H9 (cell line): ENCODE measurements at places on chromosomes 16 and 17. TPM values are rescaled to one million over a fixed set of nuclear protein-coding genes. Genes with fewer than 3 reads are reported as not detected.

DNA sequence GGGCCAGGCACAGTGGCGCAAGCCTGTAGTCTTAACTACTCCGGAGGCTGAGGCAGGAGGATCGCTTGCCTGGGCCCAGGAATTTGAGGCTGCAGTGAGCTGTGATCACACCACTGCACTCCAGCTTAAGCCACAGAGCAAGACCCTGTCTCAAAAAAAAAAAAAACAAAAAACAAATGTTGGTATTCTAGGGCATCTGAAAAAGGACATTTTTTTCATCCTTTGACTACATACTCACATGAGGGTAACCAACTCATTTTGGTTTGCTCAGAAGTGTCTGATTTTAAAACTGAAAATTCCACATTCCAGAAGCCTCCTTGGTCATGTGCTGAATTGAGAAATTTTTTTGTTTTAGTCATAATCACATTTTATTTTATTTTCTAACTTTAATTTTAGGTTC is 12.7 kb upstream of the C16orf82 start:
- no peak for DNase-seq

- peak; percentile 62 for DNase-seq
Measured at GRCh38 chr17:41500131-41500911, 5.1 kb downstream of the KRT13 start.

GRCh38 chr17:58586009-58586644 is 71.7 kb upstream of the MTMR4 start:
- DNase-seq: no peak

DNA sequence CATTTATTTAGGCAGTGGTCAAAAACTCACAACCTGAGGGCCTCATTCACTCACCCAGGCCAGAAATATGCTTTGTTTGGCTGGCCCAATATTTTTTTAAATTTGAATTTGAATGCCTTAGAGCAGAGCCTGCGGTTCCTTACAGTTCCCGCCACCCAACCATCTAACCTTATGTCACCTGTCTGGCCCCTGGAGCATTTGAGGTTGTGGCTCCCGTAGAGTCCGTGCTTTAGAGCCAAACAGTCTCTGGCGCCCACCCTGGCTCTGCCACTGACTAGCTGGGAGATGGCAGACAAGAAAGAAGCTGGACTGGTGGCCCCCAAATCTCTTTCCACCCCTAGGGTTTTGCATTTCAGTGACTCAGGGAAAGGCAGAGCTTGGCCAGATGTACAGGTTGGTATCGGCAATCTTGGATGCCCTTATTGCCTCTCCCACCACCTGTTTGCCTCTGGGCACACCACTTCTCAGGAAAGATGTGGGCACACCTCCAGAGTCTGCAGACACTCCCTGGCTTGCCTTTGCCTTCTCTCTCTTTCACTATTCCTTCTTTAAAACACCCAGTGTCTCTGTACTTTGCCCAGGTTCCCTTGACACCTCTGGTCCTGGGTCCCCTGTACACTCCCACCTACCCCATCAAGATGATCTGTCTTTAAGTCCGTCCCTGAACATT is 1.9 kb upstream of the MAP3K14 start:
- no peak for DNase-seq

DNA sequence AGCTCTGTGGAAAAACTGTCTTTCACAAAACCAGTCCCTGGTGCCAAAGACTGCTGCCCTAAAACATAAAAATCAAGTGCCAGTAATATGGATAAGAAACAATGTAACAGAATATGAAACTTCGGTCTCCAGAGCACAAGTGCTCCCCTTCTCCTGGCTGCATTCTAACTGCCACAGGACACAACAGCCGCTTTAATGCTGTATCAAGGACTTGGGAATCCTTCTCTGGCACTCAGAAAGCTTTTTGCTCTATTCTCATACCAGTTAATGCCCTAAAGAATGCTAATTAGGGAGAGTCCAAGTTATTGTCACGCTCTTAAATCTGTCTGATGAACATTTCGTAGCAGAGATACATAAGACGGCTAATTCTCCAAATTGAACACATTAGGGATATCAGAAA is 90.9 kb downstream of the PARN start:
- no peak for DNase-seq

DNA sequence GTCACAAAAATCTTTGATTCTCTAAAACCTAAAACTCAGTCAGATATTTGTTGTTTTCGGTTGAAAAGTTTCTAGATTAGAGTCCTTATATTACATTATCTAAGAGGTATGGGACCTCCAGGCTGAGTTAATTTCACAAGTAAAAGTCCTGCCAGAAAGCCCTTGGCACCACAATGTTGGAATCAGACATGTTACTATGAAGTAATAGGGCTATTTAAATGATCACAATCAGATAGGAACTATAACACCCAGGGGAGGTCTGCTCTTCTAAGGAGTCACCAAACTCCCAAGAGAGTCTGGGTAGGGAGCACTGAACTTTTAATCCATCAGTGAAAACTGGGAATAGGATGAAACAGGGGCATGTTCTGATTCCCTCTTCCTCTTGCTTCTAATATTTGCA is 54.2 kb downstream of the WIPI1 start:
- DNase-seq: no peak

DNA sequence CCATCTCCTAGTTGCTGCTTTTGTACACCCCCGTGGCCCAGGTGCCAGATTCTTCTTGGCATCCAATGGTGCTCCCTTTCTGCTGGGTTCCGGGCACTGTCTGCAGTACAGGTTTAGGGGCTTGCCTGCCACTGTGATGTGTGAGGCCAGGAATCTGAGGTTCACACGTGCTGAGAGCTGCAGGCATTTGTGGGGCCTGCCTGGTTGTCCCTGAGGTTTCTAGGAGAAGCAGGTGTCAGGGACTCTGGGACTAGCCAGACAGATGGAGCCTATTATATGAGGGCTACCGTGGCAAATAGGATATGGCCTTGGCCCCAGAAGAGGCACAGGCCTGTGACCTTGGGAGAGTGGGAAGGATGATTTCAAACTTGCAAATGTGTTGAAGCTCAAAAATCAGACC is 29.3 kb downstream of the NDEL1 start:
- DNase-seq: no peak

DNA sequence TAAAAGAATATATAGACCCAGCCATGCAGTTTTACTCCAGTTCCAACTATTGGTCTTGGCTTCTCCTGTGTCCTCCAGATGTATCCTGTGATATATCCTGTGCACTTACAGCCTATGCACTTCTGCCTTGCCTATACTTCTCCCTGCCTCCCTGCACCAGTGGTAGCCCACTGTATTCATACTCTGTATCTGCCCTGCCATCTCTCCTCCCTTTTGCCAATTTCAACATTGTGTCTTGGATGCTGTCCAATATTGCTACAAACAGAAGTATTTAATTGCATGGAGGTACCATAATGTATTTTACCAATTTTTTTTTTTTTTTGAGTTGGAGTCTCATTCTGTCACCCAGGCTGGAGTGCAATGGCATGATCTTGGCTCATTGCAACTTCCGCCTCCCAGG is 242.7 kb downstream of the HAPSTR1 start:
- no peak for DNase-seq

DNA sequence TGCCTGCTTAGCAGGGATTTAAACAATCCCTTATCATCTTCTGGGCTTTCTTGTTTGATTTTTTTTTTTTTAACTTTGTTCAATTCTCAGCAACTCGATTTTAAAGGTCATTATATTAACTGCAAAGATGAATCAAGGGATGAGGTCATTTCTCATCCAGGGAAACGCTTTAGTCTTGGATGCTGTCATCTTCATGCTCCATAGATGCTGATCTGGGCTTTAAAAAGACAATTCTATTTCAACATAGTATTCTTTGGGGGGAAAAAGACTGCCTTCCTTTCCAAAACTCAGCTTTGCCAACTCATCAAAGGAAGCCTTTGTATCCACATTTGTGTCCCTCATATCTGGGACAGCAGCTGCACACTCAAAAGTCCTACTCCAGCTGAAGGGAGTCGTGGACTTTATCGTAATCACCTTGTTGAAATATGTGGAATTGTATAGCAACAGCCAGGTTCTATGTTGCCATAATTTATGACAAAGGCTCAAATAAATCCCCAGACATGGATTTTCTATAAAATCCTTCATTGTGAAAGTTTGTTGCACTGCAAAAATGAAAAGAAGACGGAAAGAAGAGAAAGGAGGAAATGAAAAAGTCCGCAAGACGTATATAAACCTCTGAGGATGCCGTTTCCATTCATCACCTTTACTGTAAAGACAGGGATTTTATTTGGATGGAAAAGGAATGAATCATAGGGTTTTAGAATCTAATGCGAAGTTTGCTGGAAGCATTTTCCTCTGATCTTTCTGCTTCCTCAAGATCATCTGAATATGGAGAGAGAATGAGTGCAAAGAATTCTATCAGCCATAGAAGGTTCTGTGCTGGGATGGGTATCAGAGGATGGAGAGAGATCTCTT is 48.6 kb upstream of the XYLT1 start:
- DNase-seq: no peak

- no peak for DNase-seq
Measured at GRCh38 chr17:3575511-3575910, 17.9 kb upstream of the TRPV3 start.

- DNase-seq: no peak
Measured at GRCh38 chr17:80982426-80982974, 9.1 kb upstream of the CHMP6 start.

- no peak for DNase-seq
Measured at GRCh38 chr16:29765167-29766032, 12.7 kb upstream of the ZG16 start.

DNA sequence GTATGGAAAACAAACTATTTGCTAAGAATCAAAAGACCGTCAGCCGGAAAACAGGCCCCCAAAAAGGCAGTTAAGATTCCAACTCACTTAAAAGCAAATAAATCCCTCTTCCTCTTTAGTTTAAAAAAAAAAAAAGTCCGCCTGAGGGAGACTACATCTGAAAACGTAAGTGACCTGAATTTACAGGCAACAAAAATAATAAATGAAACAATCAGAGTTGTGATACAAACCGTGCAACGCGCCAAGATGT is 1.1 kb downstream of the KANSL1 start:
- DNase-seq: no peak

DNA sequence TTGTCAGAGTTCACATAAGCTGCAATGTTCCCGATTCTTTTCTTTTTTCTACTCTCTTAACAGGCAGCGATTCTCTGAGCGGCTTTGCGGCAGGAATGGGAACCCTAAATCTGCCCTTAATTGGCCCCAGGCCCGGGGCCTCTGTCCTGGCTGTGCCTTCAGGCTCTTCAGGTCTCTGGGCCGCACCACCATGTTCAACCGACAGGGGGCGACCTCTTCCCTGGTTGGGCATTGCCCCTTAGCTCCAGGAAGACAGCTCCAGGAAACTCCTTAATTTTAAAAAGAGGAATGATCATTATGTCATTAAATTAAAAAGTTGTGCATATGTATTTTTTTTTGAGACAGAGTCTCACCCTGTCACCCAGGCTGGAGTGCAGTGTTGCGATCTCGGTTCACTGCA is 20.3 kb downstream of the CACNG5 start:
- peak; percentile 71 for DNase-seq

DNA sequence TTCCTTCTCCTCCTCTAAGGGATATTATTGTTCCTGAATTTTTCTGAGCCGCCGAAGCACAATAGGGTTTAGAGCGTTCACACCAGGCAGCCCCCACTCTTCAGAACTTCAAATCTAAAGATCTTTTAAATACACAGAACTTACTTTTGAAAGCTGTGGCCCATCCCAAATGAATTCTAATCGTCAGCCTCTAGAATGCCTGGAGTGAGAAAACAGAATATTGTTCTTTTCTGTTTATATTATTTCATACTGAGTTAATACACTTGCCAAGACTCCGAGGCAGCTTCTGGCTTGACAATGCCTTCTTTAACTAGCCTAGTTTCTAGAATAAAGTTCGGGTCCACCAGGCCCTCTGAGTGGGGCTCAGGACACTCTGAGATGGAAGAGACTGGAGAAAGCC is 405.6 kb downstream of the WWOX start:
- DNase-seq: no peak

NOXO1 gene
- total RNA-seq: 1.3 and 1.7 TPM in 2 replicates

ARHGAP44 gene
- 9.9 and 10.9 TPM in 2 replicates for total RNA-seq

KRT16 gene
- not detected in 2 replicates for total RNA-seq

ABHD15 gene
- total RNA-seq: 1.7 and 2.5 TPM in 2 replicates

TBC1D3 gene
- total RNA-seq: not detected in 2 replicates

TEKT1 gene
- total RNA-seq: not detected in 2 replicates

SDR42E2 gene
- 0.09 TPM in 1 of 2 replicates, not detected in the other for total RNA-seq

SLC47A1 gene
- 2.0 and 4.0 TPM in 2 replicates for total RNA-seq

KIF2B gene
- not detected in 2 replicates for total RNA-seq

KRT33A gene
- total RNA-seq: not detected in 2 replicates
